ENCODE measurements at places on chromosomes 4 and X.
A peak's percentile ranks its signal among the peaks of the same experiment; 100 is the strongest.

GRCh38 chr4:111718763-111719559, 426.3 kb upstream of the FAM241A start:
- no peak for DNase-seq

GRCh38 chrX:46637938-46638337, 64.4 kb downstream of the CHST7 start:
- no peak for DNase-seq

DNA sequence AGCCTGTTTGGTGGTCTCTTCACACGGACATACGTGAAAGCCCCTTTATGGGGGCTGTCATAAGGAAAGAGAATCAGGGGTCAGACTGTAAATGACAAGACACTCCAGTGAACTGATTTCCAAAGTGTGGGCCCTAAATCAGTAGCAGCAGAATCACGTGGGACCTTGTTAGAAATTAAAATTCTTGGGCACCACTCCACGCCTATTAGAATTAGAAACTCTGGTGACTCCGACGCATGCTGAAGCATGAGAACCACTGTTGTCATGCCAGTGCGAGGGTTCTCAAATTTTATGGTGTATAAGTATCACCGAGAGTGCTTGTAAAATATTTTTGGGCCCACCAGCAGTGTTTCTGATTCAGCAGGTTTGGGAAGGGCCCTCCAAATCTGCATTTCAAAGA, 672.8 kb downstream of the DMD start:
- no peak for DNase-seq

DNA sequence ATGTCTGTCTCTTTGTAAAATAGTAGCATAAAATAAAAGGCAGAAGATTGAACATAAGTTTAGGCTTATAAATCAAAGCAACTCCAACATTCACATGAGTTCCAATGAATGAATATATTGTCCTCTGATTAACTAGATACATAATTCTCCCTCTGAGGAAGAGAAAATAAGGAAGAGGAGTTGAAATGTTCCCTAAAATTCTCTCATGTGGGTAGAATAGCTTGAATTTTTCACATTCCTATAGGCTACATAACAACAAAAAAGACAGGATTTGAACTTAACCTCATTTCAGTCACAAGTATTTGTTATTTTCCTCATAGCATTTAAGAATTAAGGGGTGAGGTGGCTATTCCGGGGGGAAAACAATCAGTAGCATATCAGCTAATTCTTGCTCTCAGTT, 462.4 kb upstream of the NDST4 start:
- DNase-seq, result no peak

DNA sequence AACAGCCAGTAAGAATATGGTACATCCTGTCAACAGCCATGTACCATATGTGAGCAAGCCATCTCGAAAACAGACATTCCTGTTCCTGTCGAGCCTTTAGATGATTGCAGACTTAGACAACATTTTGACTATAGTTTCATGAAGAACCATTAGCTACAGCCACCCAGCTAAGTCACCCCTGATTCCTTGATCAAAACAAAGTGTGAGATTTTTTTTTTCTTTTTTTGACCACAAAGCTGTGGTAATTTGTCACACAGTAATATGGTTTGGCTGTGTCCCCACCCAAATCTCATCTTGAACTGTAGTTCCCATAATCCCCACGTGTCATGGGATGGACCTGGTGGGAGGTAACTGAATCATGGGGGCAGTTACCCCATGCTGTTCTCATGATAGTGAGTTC, 15.2 kb upstream of the HADH start:
- DNase-seq, result no peak

DNA sequence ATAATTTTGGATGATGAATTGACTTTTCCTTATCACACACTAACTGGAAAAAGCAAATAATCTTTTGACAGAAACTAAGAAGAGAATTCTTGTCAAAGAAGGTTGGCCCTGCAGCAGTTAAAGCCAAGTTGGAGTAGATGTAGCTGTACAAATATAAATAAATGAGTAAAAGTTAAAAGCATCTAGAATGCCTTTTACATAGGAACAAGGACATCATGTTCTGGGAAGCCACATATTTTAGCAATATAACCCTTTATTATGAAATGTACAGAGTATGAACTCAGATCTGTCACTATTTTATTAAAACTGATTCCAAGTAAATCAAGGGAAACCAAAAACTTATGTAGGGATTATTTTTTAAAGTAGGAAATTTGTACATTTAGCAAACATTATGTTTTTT, 269.4 kb upstream of the FAT4 start:
- DNase-seq, result no peak

DNA sequence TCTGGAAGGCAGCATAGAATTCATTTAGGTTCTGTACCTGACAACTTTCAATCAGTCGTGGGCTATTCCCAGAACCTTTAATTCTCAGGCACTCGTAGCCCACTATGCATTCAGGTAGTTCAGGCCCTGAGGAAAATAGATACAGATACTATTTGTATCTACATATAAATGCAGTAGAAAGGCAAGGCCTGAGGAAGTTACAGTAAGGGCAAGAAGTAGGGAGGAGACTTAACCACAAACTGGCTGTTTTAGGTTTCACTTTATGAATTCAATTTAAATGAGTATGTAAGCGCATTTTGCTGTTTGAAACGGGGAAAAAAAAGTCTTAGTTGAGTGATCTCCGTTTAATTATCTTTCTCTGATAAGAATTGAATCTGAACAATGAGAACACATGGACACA, 529.4 kb upstream of the ATOH1 start:
- no peak for DNase-seq

GRCh38 chr4:2843263-2843940, at the start of gene ADD1:
Gene ADD1 (plus strand): TSS chr4:2843844. CDS start chr4:2875916, 32,072 bp downstream.
- DNase-seq, result peak; percentile 53

DNA sequence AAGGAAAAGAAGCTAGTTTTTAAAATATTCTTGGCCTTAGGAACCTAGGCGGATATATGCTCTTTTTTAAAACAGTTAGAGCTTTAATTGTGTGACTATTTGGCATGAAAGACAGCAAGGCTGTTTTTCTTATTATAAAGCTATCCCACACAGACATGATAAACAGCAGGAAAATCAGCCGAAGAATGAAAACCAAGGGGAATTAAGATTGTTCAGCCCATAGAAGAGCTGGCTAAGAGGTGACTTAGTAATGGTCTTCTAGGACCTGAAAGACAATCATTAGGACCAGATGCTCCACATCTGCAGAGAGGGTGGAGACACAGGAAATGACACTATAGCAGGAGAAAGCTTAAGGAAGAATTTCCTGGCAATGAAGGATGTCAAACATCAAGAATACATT, 171.4 kb upstream of the NRK start:
- no peak for DNase-seq

DNA sequence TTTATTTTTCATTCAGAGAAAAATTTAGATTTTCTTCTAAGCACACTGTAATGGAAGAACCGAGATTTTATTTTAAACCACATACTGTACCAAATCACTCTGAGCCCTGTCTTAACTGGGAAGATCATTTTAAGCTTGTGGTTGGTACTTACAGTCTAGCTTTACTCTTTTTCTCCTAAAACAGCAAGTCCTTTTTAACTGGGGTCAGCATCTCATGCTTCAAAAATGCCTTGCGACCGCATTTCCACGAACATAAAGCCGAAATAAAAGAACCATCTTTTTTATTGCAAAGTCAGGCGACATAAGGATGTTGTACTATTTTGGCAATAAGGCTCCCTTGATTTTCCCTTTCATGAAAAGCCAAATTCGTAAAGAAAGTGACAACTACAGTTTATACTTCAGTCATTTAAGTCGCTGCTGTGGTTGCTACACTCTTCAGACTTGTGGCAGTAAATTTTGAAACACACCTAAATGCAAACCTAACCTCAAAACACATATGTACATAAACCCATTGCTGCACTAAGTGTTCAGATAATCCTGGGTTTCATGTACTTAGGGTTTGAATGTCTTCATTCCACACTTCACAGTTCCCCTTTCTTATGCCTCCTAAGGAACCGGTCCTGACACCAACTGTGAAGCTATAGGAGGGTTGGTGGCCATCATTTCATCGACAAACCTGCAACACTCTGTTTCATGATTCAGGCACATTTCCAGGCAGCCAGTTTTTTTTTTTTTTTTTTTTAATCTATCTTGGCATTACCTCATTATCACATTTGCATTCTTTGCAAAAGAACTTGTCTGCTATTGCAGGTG, 3.0 kb downstream of the STOX2 start:
- DNase-seq, result no peak

- DNase-seq, result no peak
These were observed 50.0 kb upstream of the AFAP1 start for GRCh38 chr4:7989654-7990053.

DNA sequence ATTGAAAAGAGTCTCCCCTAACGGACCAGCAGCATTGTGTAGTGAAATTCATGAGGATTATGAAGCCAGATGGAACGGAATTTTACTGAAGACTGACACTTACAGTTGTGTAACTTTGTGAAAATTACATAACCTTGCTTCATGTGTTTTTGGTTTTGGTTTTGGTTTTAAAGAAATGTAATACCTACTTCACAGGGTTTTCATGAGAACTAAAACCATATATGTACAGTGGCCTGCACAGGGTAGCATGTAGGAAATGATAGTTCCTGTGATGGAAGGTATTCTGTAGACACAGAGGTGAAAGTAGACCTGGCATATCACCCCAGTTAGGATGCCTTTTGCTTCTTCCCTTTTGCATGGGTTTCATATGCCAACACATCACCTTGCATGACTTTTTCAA, 247.0 kb downstream of the BANK1 start:
- DNase-seq, result no peak

DNA sequence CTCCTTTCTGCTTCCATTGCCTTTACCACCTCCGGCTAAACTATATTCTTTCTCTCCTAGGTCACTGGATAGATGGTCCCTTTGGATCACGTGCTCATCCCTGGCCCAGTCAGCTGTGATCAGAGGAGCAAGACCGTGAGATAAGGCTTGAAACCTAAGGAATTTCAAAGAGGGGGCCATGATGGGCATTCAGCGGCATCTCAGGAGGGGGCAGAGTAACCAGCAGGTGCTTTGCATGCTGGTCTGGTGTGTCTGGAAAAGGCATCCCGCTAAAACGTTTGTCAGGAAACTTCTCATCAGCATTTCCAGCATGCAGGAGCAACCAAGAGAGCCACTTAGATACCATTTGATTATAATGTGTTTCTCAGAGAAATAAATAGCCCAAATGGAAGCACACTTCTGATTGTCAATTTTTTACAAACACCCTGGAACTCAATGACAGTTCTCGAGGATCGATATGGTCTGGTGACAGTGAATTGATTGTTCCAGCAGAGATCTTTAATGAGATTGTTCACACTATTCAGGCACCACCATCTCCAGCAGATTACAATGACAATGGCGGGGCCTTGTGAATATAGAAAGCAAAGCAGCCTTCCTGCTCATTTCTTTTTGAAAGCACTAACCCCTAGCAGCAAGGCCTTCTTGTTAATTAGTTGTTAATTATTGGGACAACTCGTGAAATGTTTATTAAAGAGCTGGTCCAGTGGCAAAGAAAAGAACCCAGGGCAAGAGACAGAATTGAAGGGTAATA, 327.1 kb downstream of the PTTG2 start:
- no peak for DNase-seq

DNA sequence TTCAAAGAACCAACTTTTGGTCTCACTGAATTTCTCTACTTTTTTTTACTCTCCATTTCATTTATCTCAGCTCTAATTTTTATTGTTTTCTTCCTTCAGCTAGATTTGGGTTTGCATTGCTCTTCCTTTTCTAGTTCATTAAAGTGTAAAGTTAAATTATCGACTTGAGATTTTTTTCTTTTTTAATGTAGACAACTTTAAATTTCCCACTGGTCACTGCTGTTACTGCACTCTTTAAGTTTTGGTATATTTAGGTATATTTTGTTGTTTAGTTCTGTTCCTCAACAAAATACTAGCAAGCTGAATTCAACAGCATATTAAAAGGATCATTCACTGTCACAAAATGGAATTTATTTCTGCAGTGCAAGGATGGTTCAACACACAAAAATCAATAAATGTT, 572.0 kb upstream of the DIAPH2 start:
- DNase-seq, result no peak

GRCh38 chr4:89216422-89216821, 91.2 kb downstream of the GPRIN3 start:
- no peak for DNase-seq

DNA sequence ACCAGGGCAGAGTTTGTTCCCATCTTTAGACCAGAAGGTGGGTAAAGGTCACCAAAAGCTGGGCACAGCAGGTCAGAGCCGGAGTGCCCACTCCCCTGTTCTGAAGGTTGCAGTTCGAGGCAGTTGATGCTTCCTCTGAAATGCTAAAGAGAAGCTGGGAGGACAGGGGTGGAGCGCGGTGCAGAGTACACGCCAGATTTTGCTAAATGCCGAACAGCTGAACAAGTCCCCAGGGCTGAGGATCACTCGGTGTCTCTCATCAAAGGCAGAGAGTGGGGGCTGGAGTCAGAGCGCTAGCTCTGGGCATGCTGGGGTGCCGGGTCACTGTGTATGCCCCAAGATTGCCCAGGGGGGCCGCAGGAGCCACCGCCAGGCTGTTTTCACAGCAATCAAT, 197.0 kb downstream of the BCOR start:
- no peak for DNase-seq

- DNase-seq, result no peak
These were observed 1189.6 kb downstream of the PCDH18 start for GRCh38 chr4:136342666-136343065.

DNA sequence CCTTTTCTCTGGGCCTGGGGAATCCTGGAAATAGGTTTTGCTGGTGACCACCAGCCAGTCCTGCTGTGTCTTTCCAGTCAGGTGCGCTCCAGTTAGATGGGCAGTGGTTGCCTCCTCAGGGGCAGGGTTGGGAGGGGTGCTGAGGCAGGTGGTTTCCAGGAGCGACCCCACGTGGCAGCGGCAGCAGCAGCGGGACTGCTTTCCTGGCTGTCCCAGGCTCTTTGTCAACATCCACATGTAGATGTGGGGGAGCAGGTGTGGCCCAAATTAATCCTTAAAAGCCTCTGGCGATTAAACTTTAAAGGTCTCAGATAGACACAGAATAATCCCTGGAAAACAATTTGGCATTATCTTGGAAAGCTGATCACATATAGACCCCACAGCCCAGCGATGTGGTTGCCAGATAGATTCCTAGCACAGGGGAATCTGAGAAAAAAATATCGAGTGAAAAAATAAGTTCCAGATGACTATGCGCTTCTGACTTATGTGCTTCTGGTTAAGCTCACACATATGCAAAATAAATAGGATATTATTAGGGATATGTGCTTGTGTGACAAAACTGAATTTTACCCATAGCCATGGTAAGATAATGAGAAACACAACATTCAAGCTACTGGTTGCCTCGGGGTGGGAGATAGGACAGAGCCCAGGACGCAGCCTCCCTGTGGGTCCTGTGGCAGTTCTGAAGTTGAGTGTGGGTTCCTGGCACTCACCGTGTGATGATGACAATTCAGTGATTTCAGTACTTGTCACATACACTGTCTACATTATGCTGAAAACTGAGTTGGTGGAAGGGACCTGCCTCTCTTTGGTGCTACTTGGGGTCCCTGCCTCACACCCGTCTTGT, 336.4 kb downstream of the ARHGAP10 start:
- DNase-seq, result no peak

All from DMS153 (cell line).